Gastrocnemius medialis (tissue), 4 donors: ENCODE measurements at places on chromosomes 1 and 21. TPM values are rescaled to one million over a fixed set of nuclear protein-coding genes. Genes with fewer than 3 reads are reported as not detected.

RAP1GAP gene
- total RNA-seq, result not detected

CFHR4 gene
- 0.20 TPM for total RNA-seq

UTS2 gene
- total RNA-seq, result not detected

CCNL2 gene
- total RNA-seq, result 91.1 TPM

NTNG1 gene
- not detected for total RNA-seq

PDE4B gene
- 8.5 TPM for total RNA-seq

UBQLN4 gene
- total RNA-seq, result 60.1 TPM

- DNase-seq, result peak; percentile 38
These were observed 11.2 kb downstream of the CSRP1 start for GRCh38 chr1:201495551-201496295.

GRCh38 chr1:245383396-245384330 lies 228.9 kb downstream of the KIF26B start:
- no peak for DNase-seq

GRCh38 chr1:8517661-8518489 lies 200.0 kb downstream of the SLC45A1 start:
- DNase-seq, result no peak

- DNase-seq, result no peak
These were observed 37.5 kb upstream of the WLS start for GRCh38 chr1:68269637-68270430.

GRCh38 chr1:2989976-2990375 lies 31.3 kb upstream of the ACTRT2 start:
- no peak for DNase-seq

DNA sequence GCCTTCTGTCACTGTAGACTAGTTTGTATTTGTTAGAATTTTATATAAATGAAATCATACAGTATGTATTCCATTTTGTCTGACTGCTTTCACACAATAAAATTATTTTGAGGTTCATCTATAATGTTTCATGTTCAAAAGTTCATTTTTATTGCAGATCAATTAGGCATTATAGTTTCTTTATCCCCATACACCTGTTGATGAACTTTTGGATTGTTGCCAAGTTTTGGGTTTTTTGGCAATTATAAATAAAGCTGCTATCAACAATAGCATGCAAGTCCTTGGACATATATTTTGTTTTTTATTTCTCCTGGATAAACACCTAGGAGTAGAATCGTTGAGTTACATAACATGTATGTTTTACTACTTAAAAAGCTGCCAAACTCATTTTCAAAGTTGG lies 47.1 kb upstream of the FAM3B start:
- DNase-seq, result no peak

- no peak for DNase-seq
These were observed 4.6 kb downstream of the LRRC3 start for GRCh38 chr21:44459712-44460440.

DNA sequence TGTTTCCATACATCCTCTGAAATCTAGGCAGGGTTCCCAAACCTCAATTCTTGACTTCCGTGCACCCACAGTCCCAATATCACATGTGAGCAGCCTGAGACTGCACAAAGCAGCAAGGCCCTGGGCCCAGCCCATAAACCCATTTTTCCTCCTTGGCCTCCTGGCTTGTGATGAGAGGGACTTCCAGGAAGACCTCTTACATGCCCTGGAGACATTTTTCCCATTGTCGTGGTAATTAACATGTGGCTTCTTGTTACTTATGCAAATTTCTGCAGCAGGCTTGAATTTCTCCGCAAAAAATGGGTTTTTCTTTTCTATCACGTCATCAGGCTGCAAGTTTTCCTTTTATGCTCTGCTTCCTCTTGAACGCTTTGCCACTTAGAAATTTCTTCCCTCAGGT lies 3.3 kb upstream of the PIGK start:
- DNase-seq, result no peak

GRCh38 chr1:34784751-34785221 lies 3.8 kb downstream of the GJB3 start:
- no peak for DNase-seq

GRCh38 chr1:41366455-41367287 lies 5.4 kb downstream of the FOXO6 start:
- DNase-seq, result no peak
